ENCODE measurements at places on chromosomes 5 and 9.

DNA sequence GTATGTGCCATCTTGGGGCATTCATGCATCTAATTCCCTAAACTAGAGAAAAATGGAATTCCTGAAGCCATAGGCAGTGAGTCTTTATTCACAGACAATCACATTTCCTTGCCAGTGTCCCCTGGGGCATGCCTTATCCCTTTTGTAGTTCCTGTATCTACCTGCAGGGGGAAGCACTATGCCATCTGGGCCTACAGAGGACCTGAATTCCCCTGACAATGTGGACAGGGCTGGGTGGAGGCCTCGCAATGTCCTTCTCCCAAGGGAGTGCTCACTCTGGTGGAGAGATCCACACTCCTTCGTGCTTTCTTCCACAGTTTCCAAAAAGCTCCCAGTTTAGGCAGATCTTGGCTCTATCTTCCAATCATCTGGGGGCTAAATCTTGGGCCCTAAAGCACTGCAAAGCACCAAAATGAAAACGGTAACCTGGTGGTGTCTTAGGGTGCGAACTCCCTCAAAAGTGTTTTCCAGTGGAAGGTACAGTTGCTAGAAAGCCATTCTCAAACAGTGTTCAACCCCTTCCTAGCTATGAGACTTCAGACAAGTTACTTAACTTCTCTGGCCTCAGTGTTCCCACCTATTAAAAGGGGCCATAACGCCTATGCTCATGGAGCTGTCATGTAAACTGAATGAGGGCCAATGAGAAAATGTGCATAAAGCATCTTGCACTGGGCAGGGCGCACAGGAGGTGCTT is 17.5 kb downstream of the WHRN start:
- peak; percentile 76 for DNase-seq

DNA sequence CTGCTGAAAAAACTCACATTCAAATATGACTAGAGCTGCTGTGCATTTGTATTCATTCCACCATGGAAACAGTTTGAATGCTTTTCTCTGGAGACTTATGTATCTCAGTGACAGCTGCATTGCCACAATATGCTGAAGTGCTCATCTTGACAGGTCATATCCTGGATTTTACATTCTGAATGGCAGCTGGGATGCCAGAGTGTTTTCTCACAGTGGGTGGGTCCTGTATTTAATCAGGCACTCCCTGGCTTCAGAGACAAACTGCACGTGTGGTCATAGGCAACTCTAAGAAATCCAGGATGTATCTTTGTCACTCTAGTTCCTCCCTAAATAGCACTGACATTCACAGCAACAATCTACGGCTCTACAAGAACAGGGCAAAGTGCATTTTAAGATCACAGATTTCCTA is 75.6 kb downstream of the ST8SIA4 start:
- no peak for DNase-seq

GRCh38 chr5:180844858-180845257 is 16.2 kb downstream of the ZFP62 start:
- no peak for DNase-seq

DNA sequence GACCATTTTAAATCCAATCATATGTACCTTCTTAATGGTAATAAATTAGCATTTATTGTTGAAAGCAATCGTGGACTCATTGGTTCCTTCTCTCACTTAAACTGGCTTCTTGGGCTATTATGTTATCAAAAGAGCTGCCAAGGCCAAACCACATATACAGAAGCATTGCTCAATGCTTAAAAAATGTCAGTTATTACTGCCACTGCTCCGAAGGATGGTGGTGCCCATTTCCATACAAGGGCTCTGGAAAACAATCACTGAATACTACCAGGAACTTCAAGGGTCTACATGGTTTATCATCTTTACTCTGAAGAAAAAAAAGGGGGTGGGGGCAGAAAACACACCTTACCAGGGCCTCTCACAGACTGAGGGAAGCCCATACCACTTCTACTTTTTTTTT is 104.3 kb downstream of the GNAQ start:
- DNase-seq = peak; percentile 59

GRCh38 chr5:35794328-35794619 is 62.4 kb upstream of the IL7R start:
- DNase-seq = no peak

DNA sequence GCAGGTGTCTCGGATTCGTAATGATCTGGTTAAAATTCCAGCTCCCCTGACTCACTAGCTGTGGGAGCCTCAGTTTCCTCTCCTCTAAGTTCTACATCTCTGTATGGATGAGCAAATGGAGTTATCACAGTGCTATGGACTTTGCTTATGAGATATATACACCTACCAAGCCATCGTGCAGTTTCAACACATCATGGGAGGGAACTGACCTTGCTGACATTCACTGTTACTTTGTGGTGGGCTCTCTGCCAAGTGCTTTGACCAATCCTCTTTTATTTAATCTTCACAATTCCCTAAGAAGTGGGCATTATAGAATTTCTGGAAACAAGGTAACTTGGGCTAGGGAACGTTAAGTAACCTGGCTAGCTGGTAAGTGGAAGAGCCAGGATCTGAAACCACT is 70.2 kb downstream of the PTPN3 start:
- no peak for DNase-seq

DNA sequence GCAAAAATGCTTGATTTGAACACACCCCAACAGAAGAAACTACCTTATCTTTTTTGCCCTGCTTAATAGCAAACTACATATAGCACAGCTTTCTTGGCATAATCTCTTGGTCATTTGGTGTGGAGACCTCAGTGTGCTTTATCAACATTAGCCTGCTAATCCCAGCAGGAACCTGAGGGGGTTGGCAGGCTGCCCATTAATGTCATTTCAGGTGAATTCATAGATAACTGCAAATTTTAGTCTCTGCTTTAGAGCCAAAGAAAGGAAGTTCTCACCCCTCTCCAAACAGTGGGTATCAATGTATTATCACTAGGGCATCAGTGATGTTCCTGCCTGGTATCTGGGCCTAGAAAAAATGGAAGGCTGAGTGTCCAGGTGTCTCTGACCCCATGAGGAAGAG is 489.0 kb downstream of the NTRK2 start:
- DNase-seq = no peak

GRCh38 chr9:109735801-109736200 is 44.2 kb upstream of the PALM2AKAP2 start:
- no peak for DNase-seq

- peak; percentile 19 for DNase-seq
Measured at GRCh38 chr5:160466889-160467554, 45.4 kb downstream of the PTTG1 start.

GRCh38 chr9:95032580-95033341 is 284.7 kb downstream of the FANCC start:
- no peak for DNase-seq

DNA sequence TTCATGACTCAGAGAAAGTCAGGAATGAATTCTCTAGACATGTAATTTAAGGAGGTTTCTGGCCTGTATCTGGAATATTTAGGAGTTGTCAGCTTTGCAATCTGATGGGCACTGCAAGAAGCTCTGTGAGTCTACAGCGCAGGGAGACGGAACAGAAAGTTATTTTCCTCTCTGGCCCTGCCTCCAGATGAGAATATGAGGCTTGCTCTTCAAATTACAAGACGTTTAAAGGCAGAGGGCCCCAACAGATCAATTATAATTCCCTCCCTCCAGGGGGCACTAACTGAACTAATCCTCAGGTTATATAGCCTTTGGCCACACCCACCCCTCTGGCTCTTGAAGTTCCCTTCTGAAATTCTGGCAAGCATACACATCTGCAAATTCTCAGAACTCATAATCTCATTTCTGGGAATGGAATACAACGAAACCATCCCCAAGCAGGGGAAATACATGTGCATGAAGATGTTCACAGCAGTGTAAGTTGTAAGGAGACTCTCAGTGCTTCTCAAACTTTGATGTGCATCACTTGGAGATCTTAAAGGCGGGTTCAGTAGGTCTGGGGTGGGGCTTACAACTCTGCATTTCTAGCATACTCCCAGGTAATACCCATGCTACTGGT is 307.6 kb downstream of the CWC27 start:
- DNase-seq = peak; percentile 67

DNA sequence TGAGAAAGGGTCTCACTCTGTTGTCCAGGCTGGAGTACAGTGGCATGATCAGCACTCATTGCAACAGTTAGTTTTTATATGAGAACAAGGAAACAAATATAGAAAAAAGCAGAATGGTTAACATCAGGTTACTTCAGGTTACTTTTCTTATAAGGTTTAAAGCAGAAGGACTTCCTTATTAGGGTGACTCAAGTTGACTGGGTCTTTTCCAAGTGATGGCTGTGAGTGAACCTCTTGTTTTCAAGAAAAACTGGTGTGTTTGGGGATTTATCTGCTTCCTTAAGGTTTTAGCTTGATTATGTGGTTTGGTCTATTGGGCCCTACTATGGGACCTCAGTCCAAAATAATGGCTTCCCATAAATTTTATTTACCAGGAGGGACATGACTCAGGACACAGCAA is 99.2 kb downstream of the ARRDC3 start:
- no peak for DNase-seq
